ENCODE measurements at places on chromosomes 3 and 15. TPM values are rescaled to one million over a fixed set of nuclear protein-coding genes. Genes with fewer than 3 reads are reported as not detected.
A peak's percentile ranks its signal among the peaks of the same experiment; 100 is the strongest.

- DNase-seq = no peak
Observed at GRCh38 chr3:8761866-8762265, 7.5 kb downstream of the OXTR start.

DNA sequence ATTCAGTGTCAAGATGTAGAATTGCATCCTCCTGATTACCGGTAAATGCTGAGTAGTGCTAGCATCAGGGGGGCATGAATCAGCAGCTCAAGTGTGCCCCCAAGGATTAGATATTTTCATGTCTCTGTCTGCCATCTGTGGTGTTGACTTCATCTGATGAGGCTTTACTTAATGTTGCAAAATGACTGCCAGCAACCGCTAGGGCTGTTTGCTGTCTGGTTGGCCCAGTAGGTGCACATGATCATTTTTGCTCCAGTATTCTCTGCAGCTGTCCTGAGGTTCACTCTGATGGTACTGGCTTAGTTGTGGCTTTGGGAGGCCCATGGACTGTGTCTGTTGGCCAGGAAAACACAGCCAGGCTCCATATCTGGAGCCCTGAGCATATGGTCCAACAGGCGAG, 316.4 kb downstream of the SOX2 start:
- no peak for DNase-seq

GRCh38 chr3:43024181-43024885, 45.2 kb downstream of the GASK1A start:
- DNase-seq = no peak

GRCh38 chr3:35120026-35120425, 519.3 kb upstream of the ARPP21 start:
- no peak for DNase-seq

DNA sequence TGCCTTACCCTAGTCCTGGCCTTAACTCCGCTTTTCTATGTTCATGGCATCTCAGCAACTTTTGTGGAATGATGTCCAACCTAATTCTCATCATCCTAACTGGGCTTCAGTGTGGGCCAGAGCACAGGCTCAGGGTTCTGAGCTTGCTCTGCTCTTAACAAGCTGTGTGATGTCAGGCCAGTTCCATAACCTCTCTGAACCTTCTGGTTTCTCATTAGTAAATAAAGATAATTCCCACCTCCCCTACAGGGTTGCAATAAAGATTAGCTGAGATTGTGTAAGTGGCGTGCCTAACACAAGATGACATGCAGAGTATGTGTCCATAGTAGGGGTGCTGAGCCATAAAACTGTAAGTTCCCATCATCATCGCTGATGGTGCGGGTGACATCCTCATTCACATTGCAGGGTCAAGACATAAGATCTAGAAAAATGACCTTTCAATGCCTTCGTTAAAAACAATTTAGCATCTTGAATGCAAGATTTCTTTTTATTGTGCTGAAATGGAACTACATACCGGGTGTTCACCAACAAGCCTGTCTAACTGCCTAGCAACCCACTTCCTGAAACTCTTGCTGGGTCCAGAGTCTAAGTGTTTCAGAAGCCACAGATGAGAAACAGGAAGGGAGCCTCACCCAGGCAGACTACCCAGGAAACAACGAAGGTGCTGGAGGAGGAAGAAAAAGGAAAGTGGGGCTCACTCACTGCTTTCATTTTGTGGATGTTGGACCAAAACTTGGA, 36.2 kb downstream of the CDCP1 start:
- DNase-seq = no peak

GRCh38 chr3:114863848-114864247, 283.2 kb downstream of the ZBTB20 start:
- no peak for DNase-seq

GRCh38 chr3:57120451-57121174, 44.5 kb downstream of the IL17RD start:
- DNase-seq = no peak

GRCh38 chr15:100918034-100918689, 995 bp upstream of the LRRK1 start:
- DNase-seq = peak; percentile 98

- no peak for DNase-seq
Observed at GRCh38 chr15:55343168-55343567, 24.1 kb downstream of the PIGB start.

GRCh38 chr3:64715211-64715982, 27.6 kb upstream of the ADAMTS9 start:
- no peak for DNase-seq

DNA sequence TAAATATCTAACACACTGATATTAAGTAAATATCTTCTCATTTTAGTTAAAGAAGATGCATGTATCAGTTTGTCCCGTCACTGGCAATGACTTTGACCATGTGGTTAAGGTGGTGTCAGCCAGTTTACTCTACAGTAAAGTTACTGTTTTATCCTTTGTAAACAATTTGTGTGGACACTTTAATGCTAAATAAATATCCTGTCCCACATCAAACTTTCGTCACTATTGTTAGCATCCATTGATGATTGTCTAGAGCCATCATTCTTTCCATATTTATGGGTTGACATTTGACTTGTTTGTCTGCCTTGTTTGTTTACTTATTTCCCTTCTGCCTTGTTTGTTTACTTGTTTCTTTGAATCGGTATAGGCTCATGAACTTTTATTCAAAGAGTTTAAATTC, 11.0 kb upstream of the GPD1L start:
- no peak for DNase-seq

DNA sequence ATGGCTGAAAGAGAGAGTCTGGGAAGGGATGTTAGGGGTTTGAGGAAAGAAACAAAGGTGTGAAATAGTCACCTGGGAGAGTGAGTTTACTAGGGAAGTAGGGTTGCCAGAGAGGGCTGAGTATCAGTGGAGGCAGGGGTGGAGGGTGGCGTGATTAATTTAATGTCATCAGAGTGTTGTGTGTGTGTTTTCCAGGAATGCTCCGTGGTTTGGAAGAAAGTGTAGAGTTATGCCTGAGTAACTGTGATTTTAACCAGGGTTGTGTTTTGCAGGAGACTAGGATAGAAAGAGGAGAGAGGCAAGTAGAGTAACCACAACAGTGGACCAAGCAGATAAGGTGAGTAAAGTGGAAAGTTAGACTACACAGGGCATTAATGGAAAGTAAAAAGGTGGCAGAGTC, 27.2 kb downstream of the PLD1 start:
- peak; percentile 65 for DNase-seq

GRCh38 chr15:56353119-56353518, 12.1 kb upstream of the TEX9 start:
- no peak for DNase-seq

GRCh38 chr3:123489400-123490004, 40.6 kb upstream of the ADCY5 start:
- peak; percentile 92 for DNase-seq

GRCh38 chr15:25368850-25369249, 70.0 kb downstream of the UBE3A start:
- DNase-seq = no peak

DNA sequence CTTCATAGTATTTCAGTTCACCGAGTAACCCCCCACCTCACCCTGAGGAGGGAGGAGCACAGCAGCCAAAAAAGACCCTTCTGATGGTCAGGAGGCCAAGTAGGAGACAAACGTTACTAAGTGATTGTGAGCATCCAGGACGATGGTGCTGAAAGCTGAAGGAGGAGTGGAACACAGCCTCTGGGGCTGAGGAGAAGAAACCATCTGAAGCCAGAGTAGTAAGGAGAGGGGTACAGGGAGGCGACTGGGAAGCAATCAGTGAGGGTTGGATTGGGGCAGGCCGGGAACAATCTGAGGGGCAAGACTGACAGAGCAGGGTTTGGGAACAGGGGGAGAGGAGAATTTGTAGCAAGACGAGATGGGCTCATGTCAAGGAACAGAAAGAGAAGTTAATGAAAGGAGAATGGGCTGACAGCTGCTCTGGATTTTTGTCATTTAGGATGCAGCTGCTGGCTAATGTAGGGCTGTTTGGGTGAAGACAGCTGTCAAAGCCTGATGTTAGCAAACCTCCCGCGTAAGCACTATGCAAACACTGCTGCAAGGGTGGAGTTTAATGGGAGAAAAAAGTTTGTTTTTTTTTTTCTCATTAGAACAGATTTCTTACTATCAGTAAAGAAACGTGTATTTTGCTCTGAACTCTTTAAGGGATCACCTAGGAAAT, 622.2 kb downstream of the EDEM1 start:
- no peak for DNase-seq

DNA sequence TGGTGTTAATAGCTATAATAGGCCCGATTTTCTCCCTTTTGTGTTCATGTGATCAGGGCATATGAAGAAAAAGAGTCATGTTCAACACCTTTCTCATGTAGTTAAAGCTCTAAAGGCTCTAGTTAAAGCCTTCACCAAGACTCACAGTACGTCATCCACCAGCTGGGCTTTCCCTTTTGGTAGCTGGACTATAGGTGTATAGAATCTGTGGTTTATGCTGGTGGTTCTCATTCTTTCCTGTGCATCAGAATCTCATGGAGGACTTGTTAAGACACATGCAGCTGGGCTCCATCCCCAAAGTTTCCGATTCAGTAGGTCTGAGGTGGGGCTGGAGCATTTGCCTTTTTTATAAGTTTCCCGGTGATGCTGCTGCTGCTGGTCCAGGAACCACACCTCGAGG, 31.0 kb downstream of the CFAP91 start:
- no peak for DNase-seq

- peak; percentile 62 for DNase-seq
Observed at GRCh38 chr3:172616031-172616461, 92.8 kb upstream of the TNFSF10 start.

DNA sequence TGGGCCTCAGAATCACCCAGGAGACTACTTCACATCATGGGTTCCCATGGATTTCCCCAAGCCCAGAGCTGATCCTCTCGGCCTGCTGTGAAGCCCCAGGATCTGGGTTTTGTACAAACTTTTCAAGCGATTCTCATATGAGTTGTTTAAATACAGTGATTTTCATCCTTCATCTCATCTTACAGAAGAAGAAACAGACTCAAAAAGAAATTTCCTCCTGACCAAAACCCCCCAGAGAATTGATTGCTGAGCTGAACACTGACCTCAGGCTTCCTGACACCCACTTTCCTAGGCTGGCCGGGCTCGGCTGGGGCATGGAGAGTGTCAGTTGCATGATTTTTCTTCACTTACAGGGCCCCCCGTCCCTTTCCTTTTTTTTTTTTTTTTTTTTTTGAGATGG, 60.3 kb downstream of the BDH1 start:
- DNase-seq = peak; percentile 90

- no peak for DNase-seq
Observed at GRCh38 chr3:139357899-139358298, 14.1 kb downstream of the MRPS22 start.

DNA sequence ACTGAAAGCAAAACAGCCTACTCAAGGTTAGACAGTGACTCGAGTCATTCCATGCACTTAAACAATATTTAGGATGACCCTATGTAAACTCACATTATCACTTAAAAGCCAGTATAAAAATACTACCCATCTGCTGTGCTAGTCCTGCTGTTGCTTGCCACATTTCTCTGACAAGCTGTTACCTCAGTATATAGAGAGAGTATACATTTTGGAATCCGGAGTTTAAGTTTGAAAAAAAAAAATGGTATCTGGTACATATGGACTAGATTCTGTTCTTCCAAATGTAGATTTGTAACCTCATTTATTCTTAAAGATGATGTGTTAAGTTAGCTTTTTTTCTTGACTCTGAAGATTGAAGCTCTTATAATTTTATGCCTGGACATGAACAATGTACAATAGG, 503.8 kb upstream of the TPRG1 start:
- peak; percentile 72 for DNase-seq

- DNase-seq = no peak
Observed at GRCh38 chr3:35883929-35884328, 244.6 kb downstream of the ARPP21 start.

DNA sequence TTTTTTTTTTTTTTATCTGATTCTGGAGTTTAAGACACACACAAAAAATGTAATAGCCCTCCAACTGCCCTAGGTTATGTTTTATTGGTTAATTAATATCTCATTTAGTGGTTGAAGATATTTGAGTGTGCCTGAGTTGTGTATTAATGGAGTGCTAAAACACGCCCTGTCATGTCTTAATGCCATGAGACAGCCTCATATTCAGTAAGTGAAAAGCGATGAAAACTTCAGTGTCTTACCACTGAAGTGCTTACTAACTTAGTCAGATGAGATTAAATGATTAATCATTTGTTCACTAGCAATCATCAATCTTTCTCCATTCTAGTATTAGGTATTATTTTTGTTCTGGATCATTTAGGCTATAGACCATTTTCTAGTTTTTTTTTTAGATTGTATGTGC, 544.7 kb upstream of the ROBO2 start:
- no peak for DNase-seq

GRCh38 chr3:186267758-186268157, 94.3 kb downstream of the DGKG start:
- DNase-seq = no peak

DNA sequence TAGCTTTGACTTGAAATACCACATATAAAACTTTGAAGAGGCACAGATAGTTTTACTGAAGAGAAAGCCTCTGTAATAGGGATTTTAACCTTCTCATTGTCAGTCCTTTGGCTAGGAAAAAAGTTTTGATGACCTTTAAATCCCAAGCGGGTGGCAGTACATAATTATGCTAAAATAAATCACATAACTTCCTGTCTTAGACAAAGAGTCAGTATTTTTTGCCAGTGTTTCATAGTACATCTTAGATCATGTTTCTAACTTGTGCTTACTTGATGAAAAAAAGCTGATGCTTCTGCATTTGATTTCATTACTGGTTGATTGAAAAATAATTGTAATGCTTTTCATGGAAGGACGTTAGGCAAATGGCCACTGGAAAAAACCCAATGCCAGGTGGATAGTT, 5.8 kb downstream of the ST3GAL6 start:
- DNase-seq = no peak

GRCh38 chr3:70856414-70857162, 544.1 kb upstream of the MDFIC2 start:
- peak; percentile 85 for DNase-seq

DNA sequence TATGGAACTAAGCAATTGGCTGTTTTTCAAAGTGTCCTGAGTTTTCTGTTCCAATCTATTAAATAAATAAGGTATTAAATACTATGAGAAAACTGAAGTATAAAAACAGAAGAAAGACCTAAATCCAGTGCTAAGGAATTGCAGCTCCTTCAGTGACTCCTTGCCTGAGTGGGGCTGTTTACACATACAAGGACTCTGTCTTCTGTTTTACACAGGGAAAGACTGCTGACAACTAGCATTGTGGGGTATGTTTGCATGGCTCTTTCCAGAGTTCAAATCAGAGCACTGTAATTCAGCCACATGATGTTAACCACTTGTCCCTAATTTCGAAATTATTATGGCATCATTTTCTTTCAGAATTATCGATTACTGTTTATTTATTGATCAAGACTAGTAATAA, 31.3 kb upstream of the MEIS2 start:
- no peak for DNase-seq

PP2D1 gene
- total RNA-seq = not detected

CSPG4 gene
- 20.3 TPM for total RNA-seq

CCR3 gene
- not detected for total RNA-seq

CADM2 gene
- total RNA-seq = 0.29 TPM

PLCB2 gene
- under 0.01 TPM for total RNA-seq

CCR8 gene
- not detected for total RNA-seq

MIX23 gene
- 17.0 TPM for total RNA-seq

SH2D7 gene
- not detected for total RNA-seq

TMCO5A gene
- total RNA-seq = not detected

DNAH1 gene
- 8.7 TPM for total RNA-seq

All from osteoblast (primary cell).